ENCODE measurements at places on chromosomes 3 and 15.

DNA sequence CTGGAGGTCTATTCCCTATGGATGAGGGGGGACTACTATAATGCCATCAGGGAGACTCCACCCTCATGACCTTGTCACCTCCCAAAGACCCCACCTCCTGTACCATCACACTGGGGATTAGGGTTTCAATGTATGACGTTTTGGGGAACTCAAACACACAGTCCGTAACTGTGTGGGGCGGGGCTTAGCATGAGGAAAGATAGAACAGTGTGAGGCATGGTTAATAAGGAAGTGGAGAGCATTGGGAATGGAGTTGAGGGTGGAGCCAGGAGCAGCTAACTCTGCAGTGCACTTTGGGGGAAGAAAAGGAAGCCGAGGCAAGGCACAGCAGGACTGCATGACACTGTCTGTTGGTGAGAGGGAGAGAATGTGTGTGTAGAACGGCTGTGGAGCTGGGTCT lies 90.9 kb upstream of the AGBL1 start:
- DNase-seq: no peak

GRCh38 chr3:183844606-183845005 lies 19.2 kb upstream of the MAP6D1 start:
- no peak for DNase-seq

GRCh38 chr3:123755085-123755484 lies 129.0 kb downstream of the MYLK start:
- DNase-seq: no peak

GRCh38 chr3:64518950-64519349 lies 168.8 kb downstream of the ADAMTS9 start:
- DNase-seq: no peak

GRCh38 chr15:80677041-80677440 lies 18.1 kb upstream of the ABHD17C start:
- no peak for DNase-seq
